ENCODE measurements at places on chromosomes 5 and 9. TPM values are rescaled to one million over a fixed set of nuclear protein-coding genes. Genes with fewer than 3 reads are reported as not detected.

DNA sequence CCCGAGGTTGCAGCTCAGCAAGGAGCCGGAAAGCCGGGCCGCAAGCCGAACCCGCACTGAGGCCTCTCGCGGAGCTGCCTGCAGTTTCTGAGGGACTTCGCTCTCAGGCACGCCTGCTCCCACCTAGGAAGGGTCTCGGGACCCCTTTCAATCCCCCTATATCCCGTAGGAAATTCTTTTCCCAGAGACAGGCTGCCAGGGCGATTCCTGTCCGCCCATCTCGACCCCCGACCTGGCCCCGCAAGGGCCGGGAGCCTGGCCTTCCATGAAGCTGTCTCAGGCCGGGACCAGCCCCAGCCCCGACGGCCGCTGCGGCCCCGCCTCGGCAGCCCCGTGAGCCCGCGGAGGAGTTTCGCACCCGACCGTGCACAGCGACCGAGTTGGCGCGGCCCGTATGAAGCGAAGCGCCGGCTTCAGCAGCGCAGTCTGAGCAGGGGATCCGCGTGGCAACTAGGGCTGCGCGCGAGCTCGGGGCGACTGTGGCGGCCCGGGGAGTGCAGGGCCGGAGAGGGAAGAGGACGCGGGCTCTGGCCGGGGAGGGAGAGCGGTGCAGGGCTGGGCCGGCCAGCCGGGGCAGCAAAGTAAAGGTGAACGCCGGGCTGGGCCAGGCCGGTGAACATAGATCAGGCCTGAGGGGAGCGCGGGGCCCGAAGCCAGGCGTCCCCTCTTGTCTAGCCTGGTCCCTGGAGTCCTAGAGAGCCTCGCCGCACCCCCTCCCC is 977 bp upstream of the PRDM12 start:
- no peak for DNase-seq
- H3K27ac ChIP-seq = no peak overlapping the region
- H3K4me1 ChIP-seq = no peaks in the 10 kb centered on the region

DNA sequence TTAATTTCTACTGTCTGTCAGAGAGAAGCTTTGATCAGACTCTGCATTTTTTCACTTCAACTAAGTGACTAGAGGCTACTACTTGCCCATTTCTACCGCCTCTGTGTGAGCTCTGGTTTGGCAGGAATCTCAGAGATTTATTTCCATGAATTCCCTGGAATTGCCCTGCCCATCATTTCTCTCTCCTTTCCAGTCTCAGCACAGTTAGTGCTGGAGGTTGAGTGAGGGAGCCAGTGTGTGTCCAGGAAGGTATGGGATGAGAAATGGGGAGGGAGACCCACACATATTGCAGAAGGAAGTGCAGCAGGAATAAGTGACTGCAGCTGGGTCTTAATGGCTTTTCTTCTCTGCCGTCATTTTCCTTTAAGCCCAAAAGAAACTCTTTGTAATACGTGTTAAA is 443.1 kb upstream of the ZNF462 start:
- no peak overlapping the region for H3K4me3 ChIP-seq
- DNase-seq = no peak
- H3K4me1 ChIP-seq = no peaks in the 10 kb centered on the region
- H3K27ac ChIP-seq = no peak overlapping the region
- H3K27me3 ChIP-seq = no peaks in the 10 kb centered on the region

GRCh38 chr5:62828742-62829603 is 250.4 kb downstream of the LRRC70 start:
- no peaks in the 10 kb centered on the region for H3K36me3 ChIP-seq
- H3K4me1 ChIP-seq = no peaks in the 10 kb centered on the region
- no peak for DNase-seq

- no peak overlapping the region for H3K27ac ChIP-seq
- DNase-seq = no peak
- no peaks in the 10 kb centered on the region for H3K36me3 ChIP-seq
- no peaks in the 10 kb centered on the region for H3K27me3 ChIP-seq
- H3K4me3 ChIP-seq = no peak overlapping the region
These were observed 32.1 kb downstream of the CNOT6 start for GRCh38 chr5:180526269-180526668.

TRIM36 gene
- polyA plus RNA-seq = 0.76 TPM
